Stimulated activated naive B cell treated with anti-CD40 and anti-IgM and Interleukin-4, amounts not matched to agents 10 μg/mL and 1 μg/mL and 100 μg/mL, for 72 hours (primary cell): ENCODE measurements at places on chromosomes 5 and 9.

DNA sequence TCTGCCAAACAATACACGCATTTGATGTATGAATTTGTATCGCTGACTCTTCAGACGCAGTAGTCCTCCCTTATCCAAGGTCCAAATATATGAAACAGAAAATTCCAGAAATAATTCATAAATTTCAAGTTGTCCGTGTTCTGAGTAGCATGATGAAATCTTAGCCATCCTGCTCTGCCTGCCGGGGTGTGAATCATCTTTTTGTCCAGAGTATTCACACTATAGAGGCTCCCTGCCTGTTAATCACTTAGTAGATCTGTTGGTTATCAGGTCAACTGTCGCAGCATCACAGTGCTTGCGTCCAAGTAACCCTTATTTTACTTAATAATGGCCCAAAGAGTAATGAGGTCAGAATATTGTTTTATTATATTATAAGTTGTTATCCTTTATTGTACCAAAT lies 268.1 kb downstream of the DOCK8 start:
- H3K36me3 ChIP-seq: peaks cover 11% of the 10 kb centered on the region
- H3K27me3 ChIP-seq: no peaks in the 10 kb centered on the region
- DNase-seq: no peak
- H3K27ac ChIP-seq: no peak overlapping the region

GRCh38 chr9:136291306-136292025 lies 12.4 kb downstream of the CCDC187 start:
- H3K27ac ChIP-seq: no peak overlapping the region
- H3K4me3 ChIP-seq: no peak overlapping the region
- DNase-seq: no peak
- H3K27me3 ChIP-seq: peaks cover 5% of the 10 kb centered on the region
- H3K4me1 ChIP-seq: no peaks in the 10 kb centered on the region
- no peaks in the 10 kb centered on the region for H3K36me3 ChIP-seq

- H3K4me3 ChIP-seq: no peak overlapping the region
- DNase-seq: no peak
Measured at GRCh38 chr9:92992549-92992948, 45.2 kb downstream of the FGD3 start.

- peak overlapping the region; percentile 77 for H3K27ac ChIP-seq
- H3K4me3 ChIP-seq: no peak overlapping the region
- peaks cover 41% of the 10 kb centered on the region for H3K36me3 ChIP-seq
- no peak for DNase-seq
Measured at GRCh38 chr9:121133104-121133816, 58.5 kb downstream of the CNTRL start.

DNA sequence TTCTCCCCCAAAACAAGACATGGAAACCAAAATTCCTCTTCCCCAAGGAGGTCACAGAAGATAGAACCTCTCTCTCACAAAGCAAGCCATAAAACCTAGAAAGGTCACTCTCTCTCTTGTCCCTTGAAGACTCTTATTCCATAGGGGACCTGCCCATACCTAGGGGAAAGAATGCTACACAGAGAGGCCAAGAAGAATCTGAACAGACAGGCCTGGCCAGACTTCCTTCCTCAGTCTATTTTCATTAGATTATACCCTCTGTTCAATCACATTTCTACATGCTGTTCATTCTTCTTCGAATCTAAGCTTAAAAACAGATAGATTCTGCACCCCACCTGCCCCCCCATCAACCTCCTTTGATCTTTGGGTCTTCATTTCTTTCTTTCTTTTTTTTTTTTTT lies 206.8 kb downstream of the TLE4 start:
- no peak overlapping the region for H3K4me3 ChIP-seq
- no peaks in the 10 kb centered on the region for H3K4me1 ChIP-seq
- H3K27ac ChIP-seq: no peak overlapping the region
- DNase-seq: no peak
- no peaks in the 10 kb centered on the region for H3K27me3 ChIP-seq

GRCh38 chr5:50968356-50969149 lies 302.1 kb downstream of the PARP8 start:
- H3K4me3 ChIP-seq: peak overlapping the region; percentile 73
- peaks cover 73% of the 10 kb centered on the region for H3K27me3 ChIP-seq
- H3K36me3 ChIP-seq: no peaks in the 10 kb centered on the region
- no peak for DNase-seq
- peaks cover 61% of the 10 kb centered on the region for H3K4me1 ChIP-seq

DNA sequence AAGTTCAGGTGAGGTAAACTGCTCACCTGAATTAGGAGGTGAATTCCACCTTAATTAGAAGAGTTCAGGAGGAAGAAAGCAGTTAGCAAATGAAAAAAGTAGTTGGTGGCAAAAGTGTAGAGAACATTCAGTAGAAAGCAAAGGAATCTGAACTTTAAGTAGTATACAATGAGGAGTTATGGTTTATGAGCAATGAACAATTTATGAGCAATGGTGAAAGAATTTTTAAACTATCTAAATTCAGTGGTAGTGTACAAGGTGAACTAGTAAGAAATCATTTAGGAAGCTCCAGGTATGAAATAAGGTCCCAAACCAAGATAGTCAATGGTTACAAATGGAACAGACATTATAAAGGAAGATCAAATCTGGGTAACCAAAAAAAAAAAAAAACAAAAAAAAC lies 3.1 kb downstream of the CETN3 start:
- H3K27me3 ChIP-seq: no peaks in the 10 kb centered on the region
- peaks cover 13% of the 10 kb centered on the region for H3K4me1 ChIP-seq
- peaks cover 32% of the 10 kb centered on the region for H3K36me3 ChIP-seq

DNA sequence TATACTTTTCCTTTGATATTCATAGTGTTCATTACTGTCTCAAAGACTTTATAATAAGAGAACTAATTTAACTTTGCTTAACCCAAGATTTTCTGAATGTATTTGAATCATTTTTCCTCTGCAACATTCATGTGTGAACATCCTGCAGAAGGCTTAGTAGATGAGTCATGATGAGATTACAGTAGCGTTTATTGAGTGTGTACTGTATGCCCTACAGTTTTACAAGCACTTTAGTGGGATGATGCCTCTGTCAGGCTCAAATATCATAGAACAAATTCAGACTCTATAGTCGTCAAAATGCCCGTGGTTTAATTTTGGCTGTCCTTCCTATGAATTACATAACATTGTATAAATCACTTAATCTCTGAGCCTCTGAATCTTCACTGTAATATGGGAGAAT lies 41.2 kb downstream of the FYB1 start:
- peaks cover 65% of the 10 kb centered on the region for H3K4me1 ChIP-seq
- peak overlapping the region; percentile 53 for H3K27ac ChIP-seq
- no peak for DNase-seq
- no peaks in the 10 kb centered on the region for H3K27me3 ChIP-seq

- H3K27ac ChIP-seq: no peak overlapping the region
- H3K4me3 ChIP-seq: no peak overlapping the region
- H3K4me1 ChIP-seq: no peaks in the 10 kb centered on the region
- H3K27me3 ChIP-seq: no peaks in the 10 kb centered on the region
- H3K36me3 ChIP-seq: no peaks in the 10 kb centered on the region
- DNase-seq: no peak
Measured at GRCh38 chr5:163134061-163134460, 303.3 kb upstream of the CCNG1 start.

DNA sequence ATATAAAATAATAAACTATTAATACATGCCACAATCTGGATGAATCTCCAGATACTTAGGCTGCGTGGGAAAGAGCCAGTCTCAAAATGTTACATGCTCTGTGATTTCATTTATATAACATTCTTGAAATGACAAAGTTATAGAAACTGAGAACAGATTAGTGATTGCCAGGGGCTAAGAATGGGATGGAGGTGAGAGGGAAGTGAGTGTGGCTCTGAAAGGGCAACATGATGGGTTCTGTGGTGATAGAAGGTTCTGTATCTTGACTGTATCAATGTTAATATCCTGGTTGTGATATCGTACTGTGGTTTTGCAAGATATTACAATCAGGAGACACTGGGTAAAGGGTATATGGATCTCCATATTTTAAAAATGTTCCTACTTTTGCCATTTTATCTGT lies 50.7 kb downstream of the SPEF2 start:
- no peaks in the 10 kb centered on the region for H3K27me3 ChIP-seq
- DNase-seq: no peak
- H3K4me1 ChIP-seq: peaks cover 25% of the 10 kb centered on the region
- H3K27ac ChIP-seq: no peak overlapping the region
- H3K4me3 ChIP-seq: no peak overlapping the region
- H3K36me3 ChIP-seq: peaks cover 9% of the 10 kb centered on the region
